ENCODE measurements at places on chromosomes 1 and 21.

DNA sequence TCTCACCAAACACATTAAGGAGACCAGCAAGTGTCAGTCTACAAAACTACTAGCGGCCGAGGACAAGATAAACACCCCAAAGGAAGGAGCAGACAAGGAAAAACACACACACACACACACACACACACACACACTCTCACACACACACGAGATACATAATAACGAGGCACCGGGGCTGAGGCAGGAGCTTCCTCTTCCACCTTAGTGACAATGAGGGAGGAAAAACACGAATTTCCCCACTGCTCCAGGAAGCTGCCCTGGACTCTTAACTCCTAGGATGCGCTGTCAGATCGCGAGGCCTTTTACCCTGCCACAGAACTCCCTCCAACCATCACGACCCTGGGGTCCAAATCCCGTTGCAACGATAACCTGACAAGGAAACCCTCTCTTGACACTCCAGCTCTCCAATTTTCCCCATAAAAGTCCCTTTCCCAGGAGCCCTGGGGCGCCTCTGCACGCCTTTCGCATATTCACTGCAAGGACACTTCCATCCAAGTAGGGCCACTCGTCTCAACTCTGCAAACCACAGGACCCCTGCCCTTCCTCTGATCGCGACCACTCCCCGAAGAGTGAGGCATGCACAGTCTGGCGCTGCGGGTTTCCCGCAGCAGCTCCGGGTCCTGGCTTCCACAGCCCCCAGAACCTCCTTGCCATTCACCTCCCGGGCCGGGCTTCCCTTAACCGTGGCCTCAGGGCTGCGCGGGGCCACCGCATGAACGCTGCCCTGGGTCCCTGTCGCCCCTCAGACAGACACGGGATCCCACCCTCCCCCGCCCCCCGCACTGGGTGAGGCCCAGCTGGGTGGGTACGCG, 581 bp downstream of the ETV3 start:
- DNase-seq, result no peak

DNA sequence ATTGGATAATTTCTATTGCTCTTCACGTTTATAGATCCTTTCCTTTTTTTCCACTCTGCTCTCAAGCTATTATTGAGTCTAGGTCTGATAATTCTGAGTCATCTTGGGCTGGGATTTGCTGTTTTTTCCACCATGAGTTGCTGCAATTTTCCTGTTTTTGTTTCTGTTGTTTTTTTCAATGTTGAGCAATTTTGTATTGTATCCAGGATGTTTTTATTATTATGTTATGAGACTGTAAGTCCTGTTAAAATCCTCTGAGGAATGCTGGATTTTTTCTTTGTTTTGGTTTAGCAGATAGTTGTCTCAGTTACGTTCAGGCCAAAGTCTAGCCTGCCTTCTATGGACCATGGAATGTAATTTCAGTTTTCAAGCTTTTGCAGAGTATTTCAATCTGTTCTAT, 13.0 kb upstream of the SLC35A3 start:
- no peak for DNase-seq

DNA sequence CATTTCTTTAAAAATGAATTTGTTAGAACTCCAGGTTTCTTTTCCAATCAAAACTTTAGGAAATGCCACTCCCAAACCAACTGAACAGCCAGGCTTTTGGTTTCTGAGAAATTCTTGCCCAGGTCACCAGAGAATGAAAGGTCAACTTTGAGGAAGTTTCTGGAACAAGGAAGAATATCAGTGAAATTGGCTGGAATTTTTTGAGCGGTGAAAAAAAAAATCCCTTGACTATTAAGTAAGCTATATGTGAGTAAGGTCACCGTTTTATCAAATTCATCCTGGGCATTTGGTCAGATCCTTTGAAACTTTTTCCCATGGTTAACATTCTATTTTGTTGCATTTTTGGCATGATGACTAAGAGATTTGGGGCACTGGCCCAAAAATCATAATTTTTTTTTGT, 469.3 kb downstream of the LTN1 start:
- DNase-seq, result no peak

DNA sequence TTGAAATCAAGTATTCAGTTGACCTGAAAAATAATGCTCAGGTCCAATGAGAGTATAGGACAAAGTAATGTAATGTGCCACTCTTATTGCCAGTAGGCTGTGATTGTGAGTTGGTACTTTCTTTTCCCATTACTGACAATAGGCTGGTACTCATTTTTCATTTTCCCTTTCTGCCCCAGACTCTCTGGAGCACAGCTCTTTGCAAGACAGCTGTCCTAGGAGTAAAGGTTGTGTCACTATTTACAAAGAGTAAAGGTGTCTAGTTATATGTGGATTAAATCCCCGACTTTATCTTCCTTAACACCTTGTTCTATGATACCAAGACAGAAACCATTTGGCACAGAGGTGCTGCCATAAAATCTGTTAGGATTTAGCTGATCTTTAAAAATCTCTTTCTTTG, 32.3 kb upstream of the RASAL2 start:
- DNase-seq, result no peak

All from suprapubic skin (tissue), 4 donors.